ENCODE measurements at places on chromosomes 6 and 20.

DNA sequence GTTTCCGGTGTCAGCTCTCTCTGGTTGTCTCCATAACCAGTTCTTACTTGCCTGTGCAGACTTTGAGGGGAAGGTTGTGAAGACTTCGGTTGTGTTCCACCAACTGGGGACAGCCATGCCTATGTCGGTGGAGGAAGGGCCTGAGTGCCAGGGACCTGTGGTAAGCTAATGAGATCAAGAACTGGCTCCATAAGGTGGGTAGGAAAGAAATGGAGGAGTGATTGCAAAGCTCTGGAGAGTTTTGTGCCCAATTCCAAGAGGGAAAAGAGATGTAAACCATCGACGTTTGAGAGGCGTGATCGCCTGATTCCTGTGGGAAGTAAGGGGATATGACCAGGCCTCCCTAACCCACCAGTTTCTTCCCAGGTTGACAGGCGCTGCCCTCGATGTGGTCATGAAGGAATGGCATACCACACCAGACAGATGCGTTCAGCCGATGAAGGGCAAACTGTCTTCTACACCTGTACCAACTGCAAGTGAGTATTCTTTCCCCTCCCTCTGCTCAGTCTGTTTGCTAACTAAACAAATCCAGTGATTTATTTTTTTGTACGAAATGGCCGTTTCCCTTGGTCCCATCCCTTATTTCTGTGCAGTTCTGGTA is 893 bp downstream of the POLR1H start:
- DNase-seq = no peak

- DNase-seq = no peak
Measured at GRCh38 chr6:17816921-17817611, 110.3 kb upstream of the NUP153 start.

DNA sequence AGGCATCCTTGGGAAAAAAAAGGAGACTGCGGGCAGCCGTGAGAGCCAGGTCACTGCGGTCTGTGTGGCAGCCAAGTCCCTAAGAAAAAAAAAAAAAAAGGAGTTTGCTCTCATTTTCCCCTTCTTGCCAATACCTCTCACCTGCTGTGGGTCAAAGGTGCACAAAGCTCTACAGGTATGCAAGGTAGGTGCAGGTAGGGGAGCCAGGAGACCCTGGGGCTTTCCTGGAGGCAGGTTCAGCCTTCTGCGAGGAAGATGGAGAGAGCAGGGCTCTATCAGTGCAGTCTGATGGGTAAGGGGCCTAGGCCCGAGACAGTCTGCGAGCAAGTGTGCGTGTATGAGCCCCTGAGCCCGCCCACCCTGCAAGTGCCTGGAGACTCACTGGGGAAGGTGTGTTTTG is 12.3 kb upstream of the SNAI1 start:
- no peak for DNase-seq

DNA sequence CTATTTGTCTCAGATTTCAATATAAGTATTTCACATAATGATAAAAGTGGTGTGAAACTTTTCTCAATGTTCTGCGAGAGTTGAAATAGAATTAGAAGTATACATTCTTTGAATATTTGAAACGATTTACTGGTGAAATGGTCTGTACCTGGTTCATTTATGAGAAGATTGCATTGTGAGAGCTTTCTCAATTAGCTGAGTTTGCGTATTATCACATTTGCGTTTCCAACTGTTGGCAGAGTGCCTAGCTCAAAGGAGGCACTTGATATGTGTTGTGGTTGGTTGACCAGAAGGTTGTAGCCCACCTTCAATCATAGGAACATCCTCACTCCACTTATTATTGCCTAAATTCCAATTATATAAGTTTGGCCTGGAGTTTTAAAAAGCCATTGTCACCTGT is 58.8 kb upstream of the EXOC2 start:
- no peak for DNase-seq

DNA sequence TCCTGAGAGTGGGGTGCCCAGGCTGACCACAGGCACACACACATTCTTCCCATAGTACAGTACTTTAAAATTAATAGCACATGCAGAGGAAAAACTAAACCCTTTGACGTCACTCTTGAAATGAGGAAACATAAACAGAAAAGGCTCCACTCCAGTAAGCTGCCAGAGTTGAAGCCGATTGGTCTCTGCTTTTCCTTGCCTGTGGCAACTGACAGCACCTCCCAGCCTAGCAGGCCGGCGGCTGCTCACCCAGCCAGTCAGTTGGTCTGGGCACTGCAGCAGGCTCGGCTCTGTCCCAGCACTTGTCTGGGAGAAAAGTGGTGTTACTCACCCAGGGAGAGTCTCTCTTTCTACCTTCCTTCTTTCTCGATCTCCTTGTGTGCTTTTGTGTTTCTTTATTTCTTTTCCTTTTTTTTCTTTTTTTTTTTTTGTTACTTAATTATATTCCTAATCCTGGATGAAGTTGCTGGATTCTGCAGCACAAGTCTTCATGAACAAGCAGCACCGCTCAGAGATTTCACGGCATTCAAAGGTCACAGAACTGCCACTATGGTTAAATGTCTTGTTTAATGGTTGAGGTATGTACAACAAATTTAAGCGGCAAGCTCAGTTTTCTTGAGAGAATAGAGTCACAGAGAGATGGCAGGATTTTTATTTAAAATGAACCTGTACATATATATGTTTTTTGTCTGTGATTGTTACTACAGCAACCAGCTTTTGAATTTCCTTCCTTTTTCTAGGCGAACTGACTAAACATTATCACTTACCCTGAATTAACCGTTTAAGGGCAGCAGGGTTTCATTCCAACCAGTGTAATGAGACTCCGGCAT is at the start of gene PDE7B:
TSS of gene PDE7B (plus strand) at position 260 of the 830 bp plus-strand sequence.
- no peak for DNase-seq

GRCh38 chr20:3843490-3843889 is 3.1 kb upstream of the MAVS start:
- no peak for DNase-seq

- no peak for DNase-seq
Measured at GRCh38 chr6:11971154-11971553, 41.0 kb upstream of the HIVEP1 start.

DNA sequence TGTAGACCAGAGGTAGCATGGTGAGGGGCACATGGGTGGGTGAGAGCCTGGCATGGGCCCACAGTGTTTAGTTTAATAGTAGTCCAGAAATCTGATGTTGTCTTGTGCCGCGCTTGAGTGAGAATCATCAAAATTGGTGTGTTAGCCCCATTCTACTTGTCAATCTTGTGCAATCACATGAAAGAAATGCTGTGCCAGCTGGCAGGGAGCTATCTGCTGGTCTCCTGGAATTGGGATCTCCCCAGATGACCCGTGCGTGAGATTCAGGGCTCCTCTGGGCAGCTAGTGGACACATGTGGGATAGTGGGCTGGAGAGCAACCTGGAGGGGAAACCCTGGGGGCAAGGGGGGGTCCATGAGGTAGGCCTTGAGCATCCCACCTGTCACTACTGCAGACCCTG is 43.5 kb upstream of the ZFP64 start:
- no peak for DNase-seq

DNA sequence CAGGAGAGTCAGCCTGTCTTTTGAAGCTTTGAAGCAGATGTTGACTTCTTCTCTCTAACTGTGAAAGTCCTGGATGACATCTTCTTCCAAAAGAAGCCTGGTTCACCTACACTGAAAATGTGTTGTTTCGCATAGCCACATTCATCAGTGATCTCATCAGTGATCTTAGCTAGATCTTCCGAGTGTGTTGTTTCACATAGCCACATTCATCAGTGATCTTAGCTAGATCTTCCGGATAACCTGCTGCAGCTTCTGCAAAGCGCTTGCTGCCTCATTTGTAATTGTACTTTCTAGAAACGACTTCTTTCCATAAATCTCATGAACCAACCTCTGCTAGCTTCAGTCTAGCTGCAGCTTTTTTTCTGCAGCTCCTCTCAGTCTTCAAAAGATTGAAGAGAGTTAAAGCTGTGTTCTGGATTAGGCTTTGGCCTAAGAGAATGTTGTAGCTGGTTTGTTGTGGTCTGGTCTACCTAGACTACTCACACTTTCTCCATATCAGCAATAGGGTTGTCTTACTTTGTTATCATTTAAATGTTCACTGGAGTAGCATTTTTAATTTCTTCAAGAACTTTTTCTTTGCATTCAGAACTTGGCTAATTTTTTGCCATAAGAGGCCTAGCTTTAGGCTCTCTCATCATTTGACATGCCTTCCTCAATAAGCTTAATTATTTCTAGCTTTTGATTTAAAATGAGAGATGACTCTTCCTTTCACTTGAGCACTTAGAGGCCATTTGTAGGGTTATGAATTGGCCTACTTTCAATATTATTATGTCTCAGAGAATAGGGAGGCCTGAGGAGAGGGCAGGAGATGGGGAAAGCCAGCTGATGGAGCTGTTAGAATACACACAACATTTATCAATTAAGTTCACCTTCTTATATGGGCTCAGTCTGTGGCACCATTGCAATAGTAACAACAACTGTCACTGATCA is 48.7 kb upstream of the EXOC2 start:
- no peak for DNase-seq

DNA sequence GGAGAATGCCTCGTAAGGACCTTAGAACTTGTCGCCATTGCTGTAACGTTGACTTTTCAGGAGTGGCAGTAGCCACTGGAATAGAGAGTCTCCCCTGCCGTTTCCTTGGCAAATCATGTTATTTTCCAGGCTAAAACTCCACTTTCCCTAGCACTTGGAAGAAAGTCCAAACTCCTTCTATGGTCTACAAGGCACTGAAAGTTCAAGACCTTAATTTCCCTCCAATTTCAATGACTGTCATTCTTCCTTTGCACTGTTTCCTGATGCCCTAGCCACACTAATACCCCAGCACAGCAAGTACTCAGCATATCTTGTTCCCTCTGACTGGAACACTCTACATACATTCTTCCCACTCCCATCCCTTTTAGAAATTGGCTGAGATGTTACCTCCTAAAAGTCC is 1.8 kb upstream of the TBPL1 start:
- no peak for DNase-seq

- DNase-seq = no peak
Measured at GRCh38 chr6:14466278-14466677, 348.7 kb downstream of the CD83 start.

All from COR-L47 (cell line).